ENCODE measurements at places on chromosomes 11 and 22.

GRCh38 chr11:18063125-18063524 lies 17.1 kb upstream of the TPH1 start:
- DNase-seq, result no peak

DNA sequence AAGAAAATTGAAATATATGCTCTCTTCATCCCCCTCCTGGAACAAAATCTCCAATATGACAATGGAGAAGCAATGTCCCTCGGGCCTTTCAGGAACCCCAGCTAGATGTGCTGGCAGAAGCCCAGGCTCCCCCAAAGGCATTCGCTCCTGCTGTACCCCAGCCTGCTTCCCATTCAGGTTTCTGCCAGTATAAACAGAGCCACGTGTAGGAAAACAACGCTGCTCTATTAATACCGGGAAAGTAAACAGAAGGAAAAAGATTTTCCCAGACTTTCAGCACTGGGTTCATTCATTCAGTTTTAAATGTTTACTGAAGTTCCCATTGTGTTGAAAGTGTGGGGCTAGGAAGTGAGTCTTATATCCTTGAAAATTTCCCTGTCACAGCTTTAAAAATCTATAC lies 147.1 kb downstream of the CADM1 start:
- DNase-seq, result no peak

GRCh38 chr22:47030881-47031627 lies 268.6 kb downstream of the TBC1D22A start:
- no peak for DNase-seq

GRCh38 chr11:131146827-131147490 lies 223.5 kb upstream of the NTM start:
- DNase-seq, result no peak

DNA sequence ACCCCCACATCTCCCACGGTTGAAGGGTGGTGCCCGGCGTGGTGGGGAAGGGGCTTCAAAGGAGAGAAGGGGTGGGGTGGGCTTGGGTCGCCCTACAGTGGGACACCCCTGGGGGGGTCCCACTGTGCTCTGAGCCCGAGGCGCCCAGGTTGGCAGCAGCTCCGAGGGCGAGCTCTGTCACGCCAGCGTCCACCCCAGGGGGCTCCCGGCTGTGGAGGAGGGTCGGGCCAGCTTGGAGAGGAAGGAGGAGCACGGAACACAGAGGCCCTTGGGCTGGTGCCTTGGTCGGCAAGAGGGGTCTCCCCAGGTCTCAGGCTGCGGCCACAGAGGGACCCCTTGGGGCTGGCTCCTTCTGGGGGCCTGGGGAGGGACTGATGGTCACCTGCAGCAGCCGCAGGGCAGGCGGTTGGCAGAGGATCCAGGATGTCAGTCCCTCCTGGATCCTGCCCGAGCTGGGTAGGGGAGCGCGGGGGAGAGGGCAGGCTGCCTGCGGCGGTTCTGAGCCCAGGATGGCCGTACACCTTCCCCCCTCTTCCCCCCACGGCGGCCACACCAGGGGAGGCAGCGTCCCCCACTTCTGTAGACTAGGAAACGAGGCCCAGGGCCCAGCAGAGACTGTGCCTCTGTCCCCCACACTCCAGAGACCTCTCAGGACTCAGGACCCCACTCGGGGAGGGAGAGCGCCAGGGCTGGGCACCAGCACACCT lies 788 bp downstream of the MUC6 start:
- DNase-seq, result no peak

DNA sequence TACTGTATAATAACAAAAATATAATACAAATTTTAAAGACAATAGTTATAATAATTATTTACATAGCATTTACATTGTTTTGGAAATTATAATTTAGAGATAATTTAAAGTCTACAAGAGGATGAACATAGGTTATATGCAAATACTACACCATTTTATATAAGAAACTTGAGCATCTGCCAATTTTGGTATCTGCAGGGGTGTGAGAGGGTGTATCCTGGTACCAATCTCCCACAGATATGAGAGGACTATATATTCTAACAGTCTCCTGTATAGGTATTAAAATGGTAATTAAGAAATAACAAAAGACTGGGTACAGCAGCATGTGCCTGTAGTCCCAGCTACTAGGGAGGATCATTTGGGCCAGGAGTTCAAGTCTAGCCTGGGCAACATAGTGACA lies 134.4 kb downstream of the APOL5 start:
- no peak for DNase-seq

GRCh38 chr11:127074151-127074761 lies 73.7 kb upstream of the KIRREL3 start:
- no peak for DNase-seq

DNA sequence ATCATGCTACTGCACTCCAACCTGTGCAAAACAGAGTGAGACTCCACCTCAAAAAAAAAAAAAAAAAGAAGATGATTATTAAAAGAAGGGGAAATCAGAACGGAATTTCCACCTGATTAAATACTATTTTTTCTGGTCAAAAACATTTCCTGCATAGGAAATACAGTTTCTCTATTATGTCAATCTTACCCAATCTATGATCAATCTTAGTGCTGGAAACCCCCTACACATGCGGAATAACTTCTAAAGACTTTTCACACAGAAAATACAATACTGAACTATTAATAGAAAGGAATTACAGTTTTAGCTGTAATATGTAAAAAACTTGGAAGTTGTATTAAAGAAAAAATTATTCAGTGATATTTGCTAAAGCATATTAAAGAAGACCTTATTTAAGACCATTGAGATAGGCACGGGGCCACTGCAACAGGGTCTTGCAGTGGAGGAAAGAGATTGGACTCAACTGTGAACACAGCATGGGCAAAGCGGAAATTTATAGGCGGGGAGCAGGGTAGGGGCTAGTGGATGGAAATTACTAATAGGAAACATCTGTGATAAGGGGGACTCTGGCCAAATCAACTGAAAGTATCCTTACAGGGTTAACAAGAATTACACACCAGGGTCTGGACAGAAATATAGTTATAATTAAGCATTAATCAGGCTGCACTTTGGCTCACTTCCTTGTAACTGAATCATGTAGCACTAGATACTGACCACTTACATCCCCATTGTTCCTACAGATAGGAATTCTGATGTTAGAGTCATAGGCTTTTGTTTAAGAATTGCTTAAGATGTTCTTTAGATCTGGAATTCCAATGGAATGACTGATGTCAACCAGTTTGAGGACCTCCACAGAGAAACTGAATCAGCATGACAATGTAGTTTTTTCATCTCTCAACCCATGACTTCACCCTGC lies 411.5 kb upstream of the DDI1 start:
- DNase-seq, result peak; percentile 91

GRCh38 chr11:16776711-16777612 lies 38.5 kb downstream of the C11orf58 start:
- DNase-seq, result no peak

- DNase-seq, result no peak
These were observed 19.6 kb downstream of the DEPDC5 start for GRCh38 chr22:31773416-31773815.

GRCh38 chr11:77558380-77558779 lies 31.4 kb upstream of the AQP11 start:
- no peak for DNase-seq

DNA sequence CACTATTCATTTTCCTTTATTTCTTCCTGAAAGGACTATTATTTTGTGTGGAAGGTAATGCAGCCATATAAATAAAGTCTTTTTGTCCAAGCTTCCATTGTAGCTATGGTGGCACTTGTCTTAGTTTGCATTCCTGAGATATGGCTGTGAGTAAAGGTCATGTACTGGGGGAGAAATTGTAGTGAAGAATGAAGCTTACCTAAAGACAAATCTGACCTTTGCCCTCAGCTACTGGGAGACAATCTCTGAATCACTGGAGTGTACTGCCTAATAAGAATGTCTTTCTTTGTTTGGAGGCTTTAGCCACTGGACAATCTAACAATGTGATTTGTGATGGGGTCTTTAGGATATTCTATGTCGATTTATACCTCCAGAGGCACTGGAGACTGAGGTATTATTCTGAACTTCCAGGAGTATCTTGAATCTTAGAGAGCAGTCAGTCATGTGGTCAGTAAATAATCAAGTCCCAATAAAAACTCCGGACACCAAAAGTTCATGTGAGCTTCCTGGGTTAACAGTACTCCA lies 39.7 kb upstream of the OR5AK2 start:
- DNase-seq, result no peak

DNA sequence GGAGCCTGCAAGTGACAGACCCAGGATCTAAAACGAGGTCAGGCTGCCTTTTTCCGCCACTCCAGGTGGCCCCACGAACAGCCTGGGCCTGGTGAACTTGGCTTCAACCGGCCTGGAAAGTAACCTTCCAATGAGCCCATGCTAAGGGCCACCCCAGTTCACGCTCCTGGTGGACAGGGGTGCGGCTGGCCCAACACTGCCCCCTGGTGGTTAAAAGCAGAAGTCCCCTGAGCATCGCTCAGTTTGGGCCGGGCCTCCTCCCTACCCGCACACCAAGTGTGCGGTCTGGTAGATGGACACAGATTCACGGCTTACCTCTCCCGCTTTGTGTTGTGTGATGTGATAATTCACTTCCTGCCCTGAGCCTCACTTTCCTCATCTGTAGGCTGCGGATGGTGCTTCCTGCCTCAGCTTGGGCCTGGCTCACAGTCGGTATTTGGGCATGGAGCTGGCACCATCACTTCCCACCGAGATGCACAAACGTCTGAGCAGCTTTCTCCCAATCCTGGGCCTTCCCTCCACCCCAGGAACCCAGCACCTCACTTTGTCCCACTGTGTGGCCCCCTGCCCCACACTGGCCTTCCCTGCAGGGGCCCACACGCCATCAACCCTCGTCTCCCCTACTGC lies 13.7 kb upstream of the SEC14L3 start:
- DNase-seq, result no peak

GRCh38 chr11:103380031-103380430 lies 270.8 kb downstream of the DYNC2H1 start:
- DNase-seq, result no peak

- no peak for DNase-seq
These were observed 871 bp downstream of the SLC35E4 start for GRCh38 chr22:30636226-30637077.

GRCh38 chr11:42976636-42977217 lies 335.1 kb upstream of the API5 start:
- no peak for DNase-seq

DNA sequence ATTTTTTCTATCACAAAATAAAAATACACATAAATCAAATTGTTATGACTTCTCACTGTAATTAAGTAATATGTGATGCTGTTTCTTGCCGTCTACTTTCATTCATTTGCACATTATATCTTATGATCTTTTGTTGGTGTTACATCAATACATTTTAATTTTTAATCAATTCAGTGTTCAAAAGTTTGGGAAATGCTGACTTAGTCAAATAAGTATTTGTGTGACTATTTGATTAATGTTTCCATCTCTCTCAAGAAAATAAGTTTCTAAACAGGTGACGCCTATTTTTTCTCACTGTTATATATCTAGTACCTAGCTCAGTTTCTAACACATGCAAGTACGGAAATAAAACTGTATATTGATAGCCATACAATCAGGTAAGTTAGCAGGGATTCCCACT lies 329.5 kb upstream of the KIRREL3 start:
- no peak for DNase-seq

DNA sequence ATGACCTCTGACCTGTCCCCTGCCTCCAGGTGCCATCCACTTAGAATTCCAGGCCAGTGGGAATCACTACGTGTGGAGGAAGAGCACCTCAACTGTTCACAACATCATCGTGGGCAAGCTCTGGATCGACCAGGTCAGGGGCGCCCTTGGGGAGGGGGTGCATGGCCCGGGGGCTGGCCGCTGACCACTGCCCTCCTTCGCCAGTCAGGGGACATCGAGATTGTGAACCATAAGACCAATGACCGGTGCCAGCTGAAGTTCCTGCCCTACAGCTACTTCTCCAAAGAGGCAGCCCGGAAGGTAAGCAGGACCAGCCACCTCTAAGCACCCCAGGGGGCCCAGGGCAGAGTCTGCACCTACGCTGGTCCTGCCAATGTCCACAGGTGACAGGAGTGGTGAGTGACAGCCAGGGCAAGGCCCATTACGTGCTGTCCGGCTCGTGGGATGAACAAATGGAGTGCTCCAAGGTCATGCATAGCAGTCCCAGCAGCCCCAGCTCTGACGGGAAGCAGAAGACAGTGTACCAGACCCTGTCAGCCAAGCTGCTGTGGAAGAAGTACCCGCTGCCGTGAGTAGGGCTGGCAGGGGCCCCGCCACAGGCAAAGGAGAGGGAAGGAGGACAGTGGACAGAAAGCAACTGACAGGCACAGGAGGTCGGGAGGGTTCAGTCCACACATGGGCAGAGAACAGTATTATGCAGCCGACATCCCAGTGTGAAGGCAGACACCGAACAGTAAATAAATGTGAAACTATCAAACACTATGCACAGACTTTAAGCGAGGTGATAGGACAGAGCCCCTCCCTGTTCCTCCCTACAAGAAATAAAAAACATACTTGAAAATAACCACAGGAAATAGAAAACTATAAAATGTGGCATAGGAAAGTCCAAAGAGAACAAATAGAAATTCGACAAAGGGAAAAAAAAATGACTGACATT lies 74.9 kb downstream of the MORC2 start:
- no peak for DNase-seq

GRCh38 chr22:39472570-39473556 lies 16.1 kb downstream of the MGAT3 start:
- DNase-seq, result no peak

- DNase-seq, result peak; percentile 41
These were observed 424.4 kb upstream of the CCDC179 start for GRCh38 chr11:23284631-23285030.

GRCh38 chr11:60890696-60891095 lies 15.7 kb downstream of the PRPF19 start:
- no peak for DNase-seq

- DNase-seq, result no peak
These were observed 43.8 kb downstream of the SC5D start for GRCh38 chr11:121336279-121336937.

- peak; percentile 45 for DNase-seq
These were observed at the start of gene CAPN1 for GRCh38 chr11:65181569-65182257. TSS of gene CAPN1 (plus strand) at chr11:65181928. CDS start at chr11:65182702, 774 bp downstream.

DNA sequence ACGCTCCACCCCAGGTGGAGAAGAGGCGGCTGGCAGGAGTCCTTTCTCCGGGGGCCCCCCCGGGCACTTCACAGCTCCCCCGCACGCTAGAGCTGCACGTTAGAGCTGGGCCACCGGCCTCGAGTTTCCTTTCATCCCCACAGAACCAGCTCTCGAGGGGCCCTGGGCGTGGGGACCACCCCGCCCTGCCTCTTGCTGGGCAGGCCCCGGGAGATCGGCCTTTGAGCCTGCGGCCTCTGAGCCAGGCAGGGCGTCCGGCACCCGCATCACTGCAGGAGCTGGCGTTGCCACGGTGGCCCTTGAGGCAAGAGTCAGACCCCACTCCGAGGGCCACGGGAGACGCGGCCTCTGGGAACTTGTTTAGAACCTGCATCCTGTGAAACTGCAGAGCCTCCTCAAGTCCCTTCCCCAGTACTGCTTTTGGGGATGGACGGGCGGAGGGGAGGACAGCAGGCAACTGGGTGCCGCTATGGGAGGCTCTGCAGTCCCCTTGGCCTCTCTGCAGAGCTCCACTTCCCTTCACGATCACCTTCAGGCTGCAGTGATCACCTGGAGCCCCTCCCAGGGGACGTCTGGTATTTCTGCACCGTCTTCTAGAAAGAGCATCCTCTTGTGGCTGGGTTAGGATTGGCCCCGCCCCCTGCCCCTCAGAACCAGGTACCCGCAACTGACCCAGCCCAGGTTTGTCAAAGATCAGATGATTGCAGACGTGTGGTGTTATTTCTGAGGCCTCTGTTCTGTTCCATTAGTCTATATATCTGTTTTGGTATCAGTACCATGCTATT lies 13.9 kb upstream of the GAL start:
- no peak for DNase-seq

GRCh38 chr22:18012531-18012930 lies 11.8 kb downstream of the MICAL3 start:
- DNase-seq, result no peak

All from non-pigmented ciliary epithelial cell (primary cell).